ENCODE measurements at places on chromosomes 5 and 9. TPM values are rescaled to one million over a fixed set of nuclear protein-coding genes. Genes with fewer than 3 reads are reported as not detected.

Gene DOLK
- 7.5 TPM for total RNA-seq

Gene SPRY4
- total RNA-seq = 9.7 TPM

Gene PTGES
- 4.8 TPM for total RNA-seq

Gene IFNA2
- total RNA-seq = not detected

DNA sequence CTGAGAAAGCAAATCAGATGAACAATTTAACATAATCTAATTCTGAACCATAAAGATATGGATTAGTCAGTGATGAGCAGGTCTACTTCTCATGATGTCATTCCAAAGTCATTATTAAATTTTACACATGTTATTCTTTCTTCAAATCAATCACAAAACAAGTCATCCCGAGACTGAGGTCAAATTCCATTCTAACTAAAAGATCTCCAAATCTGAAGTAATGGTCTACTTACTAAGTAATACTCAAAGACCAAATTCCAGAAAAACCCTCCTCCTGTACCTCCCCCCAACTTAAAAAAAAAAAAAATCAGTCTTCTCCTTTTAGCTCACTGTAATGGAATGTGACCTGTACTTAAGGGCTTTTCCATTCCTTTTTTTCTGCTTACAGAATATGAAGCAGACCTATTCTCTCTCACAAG is 4.7 kb downstream of the PFDN1 start:
- no peak for DNase-seq

DNA sequence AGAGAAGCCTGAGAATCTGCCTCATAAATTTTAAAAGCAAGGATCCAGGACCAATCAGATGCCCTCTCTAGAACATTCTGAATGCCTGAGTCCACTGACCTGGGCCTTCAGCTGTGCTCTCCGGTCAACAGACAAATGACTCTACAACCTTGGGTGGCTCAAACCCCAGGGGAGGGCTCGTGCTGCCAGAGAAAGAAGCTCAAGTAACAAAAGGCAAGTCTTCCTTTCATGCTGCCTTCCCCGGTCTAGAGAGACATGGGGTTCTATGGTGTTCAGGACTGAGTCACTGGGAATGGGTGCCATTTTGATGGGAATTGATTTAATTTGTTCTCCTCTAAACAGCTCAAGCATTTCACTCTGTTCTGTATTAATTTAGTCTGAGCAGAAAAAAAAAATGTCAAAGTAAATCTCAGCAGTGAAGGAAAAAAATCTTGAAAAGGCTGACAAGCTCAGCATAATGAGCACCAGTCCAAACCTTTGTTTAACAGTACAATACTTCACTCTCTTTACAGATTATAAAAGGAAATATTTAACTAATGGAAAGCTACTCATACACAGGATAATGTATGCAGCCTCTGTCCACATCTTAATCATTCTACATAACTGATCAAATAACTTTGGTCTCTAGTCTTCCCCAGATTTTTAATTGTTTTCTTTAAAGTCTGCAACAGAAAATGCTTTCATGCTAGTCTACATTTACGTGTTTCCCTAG is 191.0 kb downstream of the GLIS3 start:
- DNase-seq = peak; percentile 44

GRCh38 chr9:101578378-101578777 is 16.4 kb downstream of the PPP3R2 start:
- no peak for DNase-seq

GRCh38 chr9:14935106-14935751 is 25.0 kb upstream of the FREM1 start:
- DNase-seq = no peak

GRCh38 chr5:149211566-149211965 is 60.1 kb upstream of the AFAP1L1 start:
- no peak for DNase-seq

DNA sequence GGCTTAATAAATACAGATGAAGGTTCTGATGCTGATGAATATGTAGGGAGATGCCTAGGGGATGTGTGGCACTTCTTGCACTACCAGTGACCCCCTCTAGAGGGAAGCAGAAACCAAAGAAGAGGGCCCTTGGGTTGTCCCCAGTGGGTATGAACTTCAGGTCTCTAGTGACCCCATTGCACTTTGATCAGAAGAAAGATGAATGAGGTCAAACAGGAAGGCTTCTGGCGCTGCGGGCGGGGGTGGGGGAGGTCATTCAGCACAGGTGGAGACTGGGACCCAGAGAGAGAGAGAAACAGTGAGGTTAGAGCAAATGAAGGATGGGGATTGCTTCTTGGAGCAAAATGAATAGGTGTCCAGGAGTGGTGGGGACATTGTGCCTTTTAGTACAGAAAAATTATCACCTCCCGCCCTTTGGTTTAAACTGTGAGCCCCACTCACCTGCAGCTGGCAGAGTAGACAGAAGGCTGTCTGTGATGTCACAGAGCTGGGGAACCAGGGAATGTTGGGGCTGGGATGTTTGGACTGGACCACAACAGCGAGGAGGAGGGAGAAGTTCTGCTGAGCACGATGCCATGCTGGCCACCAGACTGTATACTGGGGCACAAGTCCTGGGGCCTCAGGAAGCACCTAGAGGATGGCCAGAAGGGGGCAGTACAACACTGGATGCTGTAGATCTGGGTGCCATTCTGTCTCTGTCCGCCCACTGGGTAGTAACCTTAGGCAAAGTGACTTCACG is at the start of gene TEX48:
TSS of gene TEX48 (minus strand) at position 599 of the 739 bp plus-strand sequence. CDS start 10,469 bp downstream, outside the sequence.
- DNase-seq = no peak
